ENCODE measurements at places on chromosomes 5 and 9. TPM values are rescaled to one million over a fixed set of nuclear protein-coding genes. Genes with fewer than 3 reads are reported as not detected.

The DOK3 gene
- 0.90 TPM for total RNA-seq

The BTNL3 gene
- not detected for total RNA-seq

The SPATA31C1 gene
- not detected for total RNA-seq

The MLANA gene
- not detected for total RNA-seq
